Endodermal cell (in vitro differentiated cells): ENCODE measurements at places on chromosomes 4 and X. TPM values are rescaled to one million over a fixed set of nuclear protein-coding genes. Genes with fewer than 3 reads are reported as not detected.
A peak's percentile ranks its signal among the peaks of the same experiment; 100 is the strongest.

GDPD2 gene
- 0.55 and 1.1 TPM in 2 replicates for total RNA-seq

EFHC2 gene
- total RNA-seq: 1.3 and 1.4 TPM in 2 replicates

FRG2 gene
- not detected in 3 replicates for total RNA-seq

PAGE4 gene
- total RNA-seq: not detected in 2 replicates

ADH1C gene
- total RNA-seq: not detected in 3 replicates

PARM1 gene
- total RNA-seq: 1.1 and 1.6 TPM in 2 replicates

PPEF2 gene
- not detected in 3 replicates for total RNA-seq

BRS3 gene
- not detected in 2 replicates for total RNA-seq

GATA1 gene
- total RNA-seq: not detected in 2 replicates

CITED1 gene
- 0.40 and 0.93 TPM in 2 replicates for total RNA-seq

DNA sequence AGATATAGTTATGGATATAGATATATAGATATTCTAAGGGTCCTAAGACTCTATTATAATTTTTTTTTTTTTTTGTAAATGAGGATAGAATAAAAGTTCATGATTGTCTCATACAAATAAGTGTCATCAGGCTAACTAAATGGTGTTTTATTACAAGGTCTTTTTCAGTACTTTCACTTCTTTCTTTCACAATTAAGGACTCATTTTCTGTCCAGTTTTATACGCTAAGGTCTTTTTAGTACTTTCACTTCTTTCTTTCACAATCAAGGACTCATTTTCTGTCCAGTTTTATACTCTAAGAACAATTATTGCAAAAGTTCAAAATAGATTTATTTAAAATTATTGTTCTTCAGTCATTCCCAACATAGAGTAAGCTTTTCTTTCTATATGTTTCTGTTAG lies 32.7 kb downstream of the RUFY3 start:
- no peaks in the 10 kb centered on the region for H3K36me3 ChIP-seq
- no peak overlapping the region for H3K4me3 ChIP-seq
- no peaks in the 10 kb centered on the region for H3K4me1 ChIP-seq

GRCh38 chr4:63492515-63492914 lies 916.7 kb downstream of the TECRL start:
- H3K4me1 ChIP-seq: no peaks in the 10 kb centered on the region
- H3K27me3 ChIP-seq: no peaks in the 10 kb centered on the region

DNA sequence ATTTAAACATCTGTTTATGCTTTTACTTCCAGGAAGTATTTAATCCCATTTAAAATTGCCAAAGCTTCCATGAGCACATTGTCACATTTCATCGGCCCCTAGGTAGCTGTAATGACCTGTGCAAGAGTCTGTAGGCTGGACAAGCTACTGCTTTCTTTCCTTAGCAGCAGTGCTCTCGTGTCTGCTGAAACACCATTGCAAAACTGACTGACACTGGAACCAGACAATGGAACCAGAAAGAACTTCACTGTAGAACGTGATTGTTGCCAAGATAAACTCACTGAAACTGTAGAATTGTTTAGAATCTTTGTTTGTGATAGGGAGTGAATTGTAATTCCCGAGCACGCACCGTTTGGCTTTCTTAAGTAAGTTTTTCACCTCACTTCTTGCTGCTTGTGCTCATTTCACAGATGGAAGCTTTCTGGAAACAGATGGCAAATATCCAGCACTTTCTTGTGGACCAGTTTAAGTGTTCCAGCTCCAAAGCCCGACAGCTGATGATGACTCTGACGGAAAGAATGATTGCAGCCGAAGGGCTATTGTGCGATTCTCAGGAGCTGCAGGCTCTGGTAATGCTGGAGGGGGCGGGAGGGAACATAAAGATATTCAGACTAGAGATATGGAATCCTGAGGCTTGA lies 36.9 kb downstream of the EVC start:
- no peaks in the 10 kb centered on the region for H3K27me3 ChIP-seq
- H3K36me3 ChIP-seq: peaks cover 23% of the 10 kb centered on the region
- peaks cover 22% of the 10 kb centered on the region for H3K4me1 ChIP-seq

DNA sequence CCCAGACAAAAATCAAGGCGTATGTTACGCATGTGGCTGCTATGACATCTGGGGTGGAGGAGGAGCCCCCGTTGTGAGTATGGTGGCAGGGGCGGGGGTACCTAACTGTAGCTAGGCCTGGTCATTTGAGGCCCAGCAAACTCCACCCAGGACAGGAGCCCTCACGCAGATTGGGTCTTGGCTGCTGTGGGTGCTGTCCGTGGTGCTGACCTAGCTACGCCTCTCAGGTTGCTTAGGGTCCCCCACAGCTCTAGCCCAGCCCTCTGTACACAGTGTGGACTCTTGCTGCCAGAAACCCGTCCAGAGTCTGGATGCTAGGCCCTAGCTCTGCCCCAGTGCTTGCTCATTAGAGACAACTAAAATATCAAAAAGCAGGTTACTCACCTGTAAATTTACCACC lies 146.7 kb upstream of the PSAPL1 start:
- H3K27me3 ChIP-seq: no peaks in the 10 kb centered on the region
- H3K36me3 ChIP-seq: no peaks in the 10 kb centered on the region
- peak; percentile 93 for DNase-seq
- no peak overlapping the region for H3K27ac ChIP-seq
- no peak overlapping the region for H3K4me3 ChIP-seq

- no peaks in the 10 kb centered on the region for H3K27me3 ChIP-seq
- H3K4me1 ChIP-seq: peaks cover 4% of the 10 kb centered on the region
- H3K27ac ChIP-seq: no peak overlapping the region
- DNase-seq: no peak
Observed at GRCh38 chr4:139266208-139266582, 13.8 kb downstream of the MGARP start.

DNA sequence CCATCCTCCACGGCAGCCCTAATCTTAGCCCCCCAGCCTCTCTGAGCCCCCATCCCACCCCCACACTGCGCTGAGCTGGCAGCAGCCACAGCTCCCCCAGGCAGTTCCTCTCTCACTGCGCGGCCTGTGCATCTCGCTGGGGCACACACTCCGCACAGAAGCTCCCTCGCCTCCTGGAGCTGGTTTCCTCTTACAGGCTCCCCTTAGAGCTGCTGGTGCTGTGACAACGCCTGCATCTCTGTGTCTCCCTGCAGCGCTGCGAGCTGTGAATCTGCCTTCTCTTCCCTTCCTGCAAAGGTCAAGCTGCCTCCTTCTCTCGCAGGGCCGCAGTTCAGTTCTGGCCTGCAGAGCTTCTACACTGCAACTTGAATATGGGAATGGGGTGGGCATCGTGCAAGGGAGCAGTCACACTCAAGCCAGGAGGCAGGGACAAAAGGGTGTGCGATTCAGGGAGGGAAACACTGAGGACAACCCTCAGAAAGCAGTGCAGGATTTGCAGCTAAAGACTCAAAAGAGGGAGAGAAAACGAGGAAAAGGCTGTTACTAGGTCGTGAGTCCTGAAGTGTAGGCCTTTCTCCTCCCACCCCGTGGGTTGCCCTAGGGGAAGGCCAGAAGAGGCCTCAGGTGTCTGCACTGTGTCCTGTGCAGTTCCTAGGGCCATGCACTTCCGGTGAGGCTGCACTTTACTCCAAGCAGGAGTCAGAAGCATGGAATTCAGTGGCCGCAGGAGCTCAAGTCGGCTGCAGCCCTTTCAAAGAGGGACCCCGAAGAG lies 87.0 kb downstream of the BCOR start:
- H3K4me3 ChIP-seq: no peak overlapping the region
- H3K27me3 ChIP-seq: peaks cover 63% of the 10 kb centered on the region
- peak; percentile 77 for DNase-seq
- no peaks in the 10 kb centered on the region for H3K36me3 ChIP-seq
- H3K27ac ChIP-seq: no peak overlapping the region

- no peaks in the 10 kb centered on the region for H3K4me1 ChIP-seq
- peak overlapping the region; percentile 93 for H3K4me3 ChIP-seq
- peaks cover 43% of the 10 kb centered on the region for H3K36me3 ChIP-seq
- no peaks in the 10 kb centered on the region for H3K27me3 ChIP-seq
- H3K27ac ChIP-seq: peak overlapping the region; percentile 79
Observed at GRCh38 chrX:137566746-137567679, 1.1 kb downstream of the ZIC3 start.

DNA sequence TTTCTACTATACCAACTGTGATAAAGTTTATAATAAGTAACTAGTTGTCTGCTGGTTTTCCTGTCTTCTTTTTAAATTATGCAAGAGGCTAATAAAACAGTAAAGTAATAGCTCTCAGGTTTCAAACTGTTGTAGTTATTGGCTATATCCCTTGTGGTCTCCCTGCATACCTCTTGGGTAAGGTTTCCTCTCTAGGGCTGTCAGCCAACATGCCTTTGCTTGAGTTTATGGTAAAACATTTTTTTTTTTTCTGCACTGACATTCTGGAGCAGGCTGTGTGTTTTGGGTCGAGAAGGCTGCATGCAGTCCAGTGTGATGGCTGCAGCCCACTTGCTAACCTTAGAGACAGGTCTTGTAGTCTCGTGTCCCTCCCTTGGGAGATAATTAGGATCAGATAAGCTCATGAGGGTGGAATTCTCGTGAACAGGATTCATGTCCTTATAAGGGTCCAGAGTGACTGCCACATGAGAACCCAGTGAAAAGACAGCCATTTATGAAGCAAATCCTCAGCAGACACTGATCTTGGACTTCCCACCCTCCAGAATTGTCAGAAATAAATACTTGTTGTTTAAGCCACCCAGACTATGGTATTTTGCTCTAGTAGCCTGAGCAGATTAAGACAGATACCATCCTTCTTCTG lies 831.2 kb downstream of the CCSER1 start:
- H3K27me3 ChIP-seq: no peaks in the 10 kb centered on the region
- no peak overlapping the region for H3K4me3 ChIP-seq
- no peak for DNase-seq
- no peaks in the 10 kb centered on the region for H3K36me3 ChIP-seq

DNA sequence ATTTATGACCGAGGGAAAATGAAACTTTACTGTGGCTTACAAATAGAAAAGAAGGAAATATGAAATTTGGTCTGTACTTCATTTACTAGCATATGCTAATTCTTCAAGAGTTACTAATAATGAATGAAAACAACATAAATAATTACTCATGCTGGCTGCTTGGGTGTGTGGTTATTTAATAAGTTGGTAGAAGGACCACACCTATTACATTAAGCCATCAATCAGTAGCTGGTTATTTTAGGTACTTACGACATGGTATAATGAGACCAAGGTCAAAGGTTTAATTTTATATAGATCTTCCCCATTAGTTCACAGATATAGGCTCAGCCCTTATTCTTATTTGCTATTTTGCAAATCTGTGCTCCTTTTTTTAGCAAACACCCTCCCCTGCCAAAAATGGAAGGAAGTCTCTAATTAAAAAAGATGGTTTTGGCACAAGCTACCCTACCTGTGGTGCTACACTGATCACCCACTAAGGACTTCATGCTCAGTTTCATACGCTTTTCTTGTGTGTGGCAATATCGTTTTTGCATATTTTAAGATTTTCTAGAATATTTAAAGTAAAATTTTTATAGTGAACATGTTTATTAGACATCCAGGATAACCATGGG lies 14.1 kb downstream of the TMPRSS11D start:
- no peak overlapping the region for H3K27ac ChIP-seq
- no peak overlapping the region for H3K4me3 ChIP-seq
- H3K27me3 ChIP-seq: no peaks in the 10 kb centered on the region
- H3K4me1 ChIP-seq: no peaks in the 10 kb centered on the region
- DNase-seq: no peak

- no peak overlapping the region for H3K27ac ChIP-seq
- no peak for DNase-seq
- no peak overlapping the region for H3K4me3 ChIP-seq
- H3K27me3 ChIP-seq: no peaks in the 10 kb centered on the region
Observed at GRCh38 chr4:2595436-2595835, 59.0 kb downstream of the FAM193A start.

DNA sequence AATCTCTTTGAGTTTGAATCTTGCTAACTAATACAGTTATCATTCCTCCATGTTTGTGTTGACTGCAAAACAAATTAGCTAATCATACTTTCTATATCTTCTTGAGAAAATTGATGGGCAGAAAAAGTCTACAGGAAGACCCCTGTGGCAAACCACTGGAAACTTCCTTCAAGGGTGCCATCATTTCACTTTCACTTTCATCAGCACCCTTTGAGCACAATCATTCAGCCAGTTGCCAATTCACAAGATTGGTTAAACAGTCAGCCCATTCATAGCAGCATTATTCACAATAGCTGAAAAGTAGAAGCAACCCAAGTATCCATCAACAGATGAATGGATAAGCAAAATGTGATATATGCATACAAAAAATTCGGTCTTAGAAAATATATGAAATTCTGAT lies 101.5 kb downstream of the CCDC160 start:
- H3K27me3 ChIP-seq: no peaks in the 10 kb centered on the region
- H3K36me3 ChIP-seq: no peaks in the 10 kb centered on the region
- H3K27ac ChIP-seq: no peak overlapping the region
- no peaks in the 10 kb centered on the region for H3K4me1 ChIP-seq
- no peak for DNase-seq
- no peak overlapping the region for H3K4me3 ChIP-seq
